ENCODE measurements at places on chromosomes 12 and 14.

- no peak for DNase-seq
Observed at GRCh38 chr14:54606631-54607133, 39.8 kb downstream of the SAMD4A start.

DNA sequence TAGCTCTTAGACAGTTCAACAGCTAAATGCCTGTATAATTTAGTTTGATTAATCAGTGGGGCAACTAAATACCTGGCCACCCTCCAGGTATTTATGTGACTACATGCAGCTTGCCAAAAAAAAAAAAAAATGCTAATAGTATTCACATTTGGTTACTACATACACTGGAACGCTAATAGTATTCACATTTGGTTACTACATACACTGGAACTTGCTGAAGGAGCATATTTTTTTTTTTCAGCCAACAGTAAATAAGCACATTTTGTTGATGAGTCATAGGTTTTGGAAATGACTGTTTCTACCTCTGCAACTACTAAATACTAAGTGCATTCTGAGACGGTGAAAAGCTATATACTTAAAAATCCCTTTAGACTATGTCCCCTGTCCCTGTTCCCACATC lies 1172.3 kb downstream of the LRFN5 start:
- DNase-seq, result no peak

DNA sequence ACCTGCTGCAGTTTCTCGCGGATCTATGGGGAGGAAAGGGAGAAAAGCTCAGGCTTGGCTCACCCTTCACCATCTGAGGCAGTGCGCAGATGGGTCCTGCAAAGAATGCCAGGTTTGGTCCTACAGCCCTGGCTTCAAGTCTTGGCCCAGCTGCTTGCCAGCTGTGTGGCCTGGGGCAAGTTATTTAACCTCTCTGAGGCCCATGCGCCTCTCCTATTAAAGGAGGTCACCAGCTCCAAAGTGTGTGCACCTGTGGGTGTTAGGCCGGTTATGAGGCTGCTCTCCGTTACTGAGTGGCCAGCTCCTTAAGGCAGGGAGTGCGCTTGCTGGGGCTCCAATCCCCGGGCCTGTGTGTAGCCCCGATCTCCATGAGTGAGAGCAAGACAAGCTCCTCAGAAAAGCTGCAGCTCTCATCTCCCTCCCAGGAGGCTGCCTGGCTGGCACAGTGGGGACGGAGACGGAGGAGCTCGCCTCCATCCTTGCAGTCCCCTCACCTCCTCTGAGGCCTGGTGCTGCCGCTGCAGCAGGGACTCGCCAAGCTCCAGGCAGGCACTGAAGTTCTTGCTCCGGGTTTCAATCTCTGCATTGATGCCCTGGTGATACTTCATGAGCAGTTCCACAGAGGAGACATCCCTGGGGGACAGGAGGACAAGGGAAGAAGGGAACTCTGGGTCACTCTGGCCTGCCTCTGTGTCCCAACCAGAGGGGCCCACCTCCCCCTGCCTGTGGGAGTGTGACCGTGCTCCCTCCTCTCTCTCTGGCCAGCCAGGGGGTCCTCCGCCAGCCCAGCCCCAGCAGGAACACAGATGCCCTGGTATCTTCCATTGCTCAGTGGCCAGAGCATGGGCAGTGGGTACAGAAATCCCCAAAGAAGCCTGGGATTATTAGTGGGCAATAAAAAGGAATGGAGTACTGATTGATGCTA lies 65.1 kb downstream of the PLEKHG3 start:
- no peak for DNase-seq

DNA sequence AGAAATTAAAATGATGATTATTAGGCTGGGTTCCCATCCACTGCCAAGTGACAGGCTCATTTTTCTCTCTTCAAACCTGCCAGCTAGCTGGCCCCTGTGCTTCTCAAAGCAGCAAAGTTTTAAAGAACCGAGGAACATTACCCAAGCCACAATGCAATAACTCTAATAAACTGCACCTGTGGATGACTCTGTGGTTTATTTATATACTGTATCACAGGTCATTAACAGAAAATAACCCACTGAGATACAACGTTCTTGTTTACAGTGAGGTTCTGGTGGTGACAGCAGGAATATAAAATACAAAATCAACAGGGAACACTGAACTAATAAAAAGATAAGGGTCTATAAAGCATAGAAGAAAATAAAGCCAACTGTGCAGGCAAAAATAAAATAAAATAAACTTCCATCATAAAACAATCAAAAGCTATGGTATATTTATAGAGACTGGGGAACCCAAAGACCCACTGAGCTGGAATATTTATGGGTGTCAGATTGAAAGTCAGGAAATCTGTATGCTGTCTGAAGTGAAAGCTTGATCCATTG lies 472.9 kb downstream of the NOVA1 start:
- no peak for DNase-seq

DNA sequence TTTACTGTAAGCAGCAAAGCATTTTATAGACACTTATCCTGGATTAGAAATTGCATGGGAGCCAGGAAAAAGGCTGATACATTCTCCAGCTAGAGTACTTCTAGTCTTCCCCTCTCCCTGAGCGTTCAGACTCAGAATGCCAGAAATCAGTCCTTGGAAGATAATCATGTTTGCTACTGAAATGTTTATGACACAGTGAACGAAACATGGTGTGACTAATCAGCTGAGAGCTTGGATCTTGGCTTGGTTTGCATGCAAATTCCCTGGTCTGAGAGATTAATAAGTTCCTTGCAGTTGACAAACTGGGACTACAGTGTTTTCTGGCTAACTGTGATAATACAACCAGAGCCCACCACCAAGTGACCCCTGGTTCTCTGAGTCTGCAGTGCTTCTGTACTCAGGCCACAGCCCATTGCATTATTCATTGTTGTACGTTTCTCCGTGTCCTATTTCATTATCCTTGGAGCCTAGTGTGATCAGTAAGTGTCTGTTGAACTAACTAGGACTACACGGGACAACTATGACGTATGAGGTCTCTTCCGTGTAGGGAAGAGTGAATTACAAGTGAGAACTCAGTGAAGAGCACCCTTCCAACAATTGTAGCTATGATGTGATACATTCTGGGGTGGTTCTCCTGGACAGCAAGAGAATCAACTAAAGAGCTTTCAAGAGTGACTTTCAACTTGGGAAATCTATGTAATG lies 34.6 kb upstream of the EVL start:
- DNase-seq, result no peak

DNA sequence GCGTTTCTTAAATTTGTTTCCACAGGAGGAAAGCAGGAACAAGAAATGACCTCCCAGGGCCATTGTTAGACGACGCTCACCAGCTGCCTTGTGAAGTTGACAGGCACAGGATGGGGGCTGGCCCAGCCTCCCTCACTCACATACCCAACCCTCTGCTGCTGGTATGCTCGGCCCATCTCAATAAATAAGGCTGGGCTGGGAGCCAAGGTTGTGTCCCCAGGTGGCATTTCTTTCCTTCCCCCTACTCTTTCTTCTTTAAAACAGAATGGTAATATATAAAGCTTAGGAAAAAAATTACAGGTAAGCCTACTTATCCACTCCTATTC lies 93.0 kb downstream of the ACTN1 start:
- no peak for DNase-seq

- no peak for DNase-seq
Observed at GRCh38 chr12:75507086-75507485, 4.3 kb downstream of the KRR1 start.

DNA sequence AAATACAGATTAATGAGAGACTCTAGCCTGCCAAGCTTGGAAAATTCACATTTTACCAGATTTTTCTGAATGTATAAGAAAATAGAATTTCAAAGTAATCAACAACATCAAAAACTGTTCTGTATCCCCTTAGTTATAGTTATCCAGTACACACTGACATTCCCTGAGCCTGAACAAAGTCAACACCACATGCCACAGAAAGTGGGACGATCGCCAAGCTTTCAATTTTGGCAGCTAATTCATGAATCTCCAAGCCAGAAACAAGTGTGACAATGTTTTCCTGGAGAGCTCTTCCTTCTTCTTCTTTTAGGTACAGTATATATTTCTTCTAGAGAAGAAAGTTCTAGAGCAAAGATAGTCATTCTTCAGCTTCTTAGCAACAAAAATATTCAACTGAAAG lies 290.2 kb downstream of the PRKD1 start:
- DNase-seq, result no peak

DNA sequence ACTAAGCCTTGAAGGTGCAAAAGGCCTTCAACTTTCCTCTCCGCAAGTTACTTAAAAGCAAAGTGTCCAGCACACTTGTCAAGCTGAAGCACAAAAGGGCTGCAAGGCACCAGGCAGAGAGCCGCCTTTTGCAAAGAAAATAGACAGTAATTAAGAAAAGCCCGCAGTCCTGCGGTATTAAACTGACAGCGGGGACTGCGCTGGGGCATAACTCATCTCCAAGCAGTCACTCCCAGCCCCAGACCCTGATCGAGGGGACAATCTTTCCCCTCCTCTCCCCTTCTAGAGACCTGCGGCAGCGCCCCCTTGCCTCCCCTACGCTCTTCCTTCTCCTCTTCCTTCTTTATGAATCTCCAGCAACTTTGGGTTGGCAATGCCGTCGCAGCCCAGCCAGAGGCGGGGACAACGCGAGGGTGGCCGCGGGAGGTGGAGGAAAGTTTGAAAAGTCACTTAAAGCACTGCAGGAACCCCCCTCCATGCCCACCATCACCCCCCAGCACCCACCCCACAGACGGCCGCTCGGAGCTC lies 200.9 kb upstream of the CAND1 start:
- no peak for DNase-seq

DNA sequence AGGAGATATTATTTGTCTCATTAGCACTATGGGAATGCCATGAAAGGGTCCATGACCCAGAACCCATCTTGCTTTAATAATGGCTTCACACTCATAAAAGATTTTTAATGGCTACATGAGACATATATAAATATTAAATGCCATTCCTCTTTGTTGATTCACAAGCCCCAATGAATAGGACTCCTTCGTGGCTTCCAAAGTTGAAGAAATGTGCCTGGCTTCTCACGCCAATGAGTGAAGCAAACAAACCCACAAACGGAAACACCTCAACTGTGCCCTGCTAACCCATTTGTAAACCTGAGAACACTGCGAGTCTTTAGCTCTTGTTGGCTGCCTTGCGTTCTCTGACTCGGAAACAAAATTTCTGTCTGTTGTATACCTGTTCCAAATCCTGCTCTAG lies 381.7 kb upstream of the DDHD1 start:
- no peak for DNase-seq

DNA sequence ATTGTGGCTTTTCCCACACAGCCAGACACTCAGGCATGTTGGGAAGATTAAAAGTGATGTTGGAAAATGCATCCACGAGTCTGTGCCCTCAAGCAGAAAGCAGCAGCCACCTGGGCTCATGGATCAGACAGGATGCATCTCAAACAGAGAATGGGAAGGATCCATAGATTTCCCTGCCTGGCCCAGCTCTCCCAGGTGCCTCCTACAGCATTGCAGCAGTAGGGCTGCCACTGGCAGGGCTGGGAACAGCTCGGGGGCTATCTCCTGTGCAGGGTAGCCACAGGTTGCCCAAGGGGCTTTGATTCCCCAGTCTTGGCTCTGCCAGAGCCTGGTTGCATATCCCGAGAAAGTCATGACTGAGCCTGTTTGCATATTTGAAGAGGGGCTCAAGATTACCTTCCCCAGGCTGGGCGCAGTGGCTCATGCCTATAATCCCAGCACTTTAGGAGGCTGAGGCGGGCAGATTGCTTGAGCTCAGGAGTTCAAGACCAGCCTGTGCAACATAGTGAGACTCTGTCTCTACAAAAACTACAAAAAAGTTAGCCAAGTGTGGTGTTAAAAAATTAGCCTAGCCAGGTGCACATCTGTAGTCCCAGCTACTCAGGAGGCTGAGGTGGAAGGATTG lies 19.5 kb downstream of the C14orf132 start:
- DNase-seq, result no peak

- no peak for DNase-seq
Observed at GRCh38 chr14:33510063-33510481, 440.8 kb downstream of the EGLN3 start.

- peak; percentile 56 for DNase-seq
Observed at GRCh38 chr12:57756406-57757341, 1.8 kb downstream of the MARCHF9 start.

DNA sequence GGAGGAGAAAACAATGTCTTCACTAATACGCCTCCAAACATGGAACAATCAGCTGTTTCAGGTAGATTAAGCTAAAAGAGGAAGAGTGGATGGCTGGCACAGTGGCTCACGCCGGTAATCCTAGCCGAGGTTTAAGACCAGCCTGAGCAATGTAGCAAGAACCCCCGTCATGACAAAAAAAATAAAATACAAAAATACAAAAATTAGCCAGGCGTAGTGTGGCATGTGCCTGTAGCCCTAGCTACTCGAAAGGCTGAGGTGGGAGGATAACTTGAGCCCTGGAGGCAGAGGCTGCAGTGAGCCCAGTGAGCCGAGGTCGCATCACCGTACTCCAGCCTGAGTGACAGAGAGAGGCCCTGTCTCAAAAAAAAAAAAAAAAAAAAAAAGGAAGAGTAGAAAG lies 1.2 kb upstream of the MED13L start:
- DNase-seq, result no peak

- DNase-seq, result no peak
Observed at GRCh38 chr12:53975479-53976152, 862 bp upstream of the HOTAIR start.

DNA sequence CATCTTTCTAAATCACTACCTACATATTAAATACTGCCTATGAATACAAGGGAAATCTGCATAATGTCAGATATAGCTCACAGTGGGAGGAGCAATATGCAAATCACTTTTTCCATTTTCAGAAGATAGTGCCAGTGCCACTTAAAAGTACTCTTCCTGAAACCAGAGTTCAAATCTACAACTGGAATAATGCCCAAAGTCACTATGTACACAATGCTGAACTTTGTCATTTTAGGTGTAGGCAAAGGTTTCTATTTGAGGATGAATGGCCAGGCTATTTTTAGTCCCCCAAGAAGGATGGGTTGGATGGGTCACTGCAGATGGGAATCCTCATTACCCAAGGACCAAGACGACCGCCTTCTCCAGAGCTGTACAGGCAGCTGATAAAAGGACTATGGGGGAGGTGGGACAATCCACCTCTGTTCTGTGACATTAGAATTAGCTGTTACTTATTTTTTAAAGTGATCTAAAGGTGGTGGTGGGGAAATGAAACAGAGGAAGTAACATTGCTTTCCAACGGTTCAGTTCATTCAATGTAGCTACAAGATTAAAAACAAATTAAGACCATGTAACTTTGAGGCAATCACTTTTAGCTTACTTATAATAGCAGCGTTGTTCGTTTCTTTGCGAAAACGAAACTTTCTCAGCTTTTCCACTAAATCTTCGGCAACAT lies 5.6 kb downstream of the GMFB start:
- no peak for DNase-seq
